Chondrocyte (in vitro differentiated cells): ENCODE measurements at places on chromosomes 1 and 21.

GRCh38 chr1:45846931-45847330 is 43.5 kb downstream of the MAST2 start:
- no peaks in the 10 kb centered on the region for H3K27me3 ChIP-seq
- H3K4me3 ChIP-seq, result no peak overlapping the region
- H3K27ac ChIP-seq, result peak overlapping the region; percentile 53
- peaks cover 19% of the 10 kb centered on the region for H3K4me1 ChIP-seq
- DNase-seq, result no peak
- peaks cover 13% of the 10 kb centered on the region for H3K36me3 ChIP-seq

DNA sequence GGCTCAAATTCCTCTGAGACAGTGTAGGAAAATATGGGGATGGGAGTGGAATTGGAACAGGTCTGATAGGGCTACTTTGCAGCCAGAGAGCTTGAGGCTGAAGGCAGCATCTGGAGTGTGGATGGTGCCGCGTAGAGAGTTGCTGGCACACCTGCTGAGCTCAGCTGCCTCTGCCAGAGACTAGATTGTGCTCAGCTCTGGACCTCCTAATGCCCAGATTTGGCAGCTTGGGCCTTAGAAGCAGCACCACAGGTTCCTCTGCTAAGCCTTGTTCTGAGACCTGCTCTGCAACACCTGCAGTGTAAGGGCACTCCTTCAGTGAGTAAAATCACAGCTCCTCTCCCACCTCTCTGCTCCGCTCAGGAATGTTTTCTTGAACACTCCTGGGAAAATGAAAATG is 23.3 kb downstream of the ACOT11 start:
- peaks cover 27% of the 10 kb centered on the region for H3K4me1 ChIP-seq
- no peak overlapping the region for H3K27ac ChIP-seq
- H3K36me3 ChIP-seq, result no peaks in the 10 kb centered on the region
- no peak for DNase-seq
- H3K4me3 ChIP-seq, result no peak overlapping the region
- no peaks in the 10 kb centered on the region for H3K27me3 ChIP-seq

DNA sequence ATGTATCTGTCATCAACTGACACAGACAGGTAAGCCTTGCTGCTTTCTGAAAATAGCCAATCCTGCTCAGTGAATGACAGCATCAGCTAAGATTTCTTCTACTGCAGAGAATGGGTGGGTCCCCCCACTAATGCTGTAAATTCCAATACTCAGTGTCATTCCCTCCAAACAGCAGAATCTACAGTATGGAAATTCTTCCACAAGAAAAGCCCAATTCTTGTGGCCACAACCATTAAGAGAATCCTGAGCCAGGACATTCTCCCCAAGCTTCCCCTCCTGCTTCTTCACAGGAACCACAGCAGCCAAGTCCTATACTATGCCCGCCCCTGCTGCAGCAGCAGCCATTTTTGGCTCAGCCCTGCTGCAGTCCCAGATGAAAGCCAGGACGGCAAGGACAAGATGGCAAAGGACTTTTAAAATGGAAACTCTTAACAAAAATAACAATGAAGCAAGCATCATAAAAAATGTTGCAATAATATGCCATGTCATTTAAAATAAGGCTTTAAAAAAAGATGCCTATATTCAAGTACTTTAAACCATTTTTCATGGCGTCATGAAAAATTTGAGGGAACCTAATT is 26.8 kb downstream of the EIF4G3 start:
- H3K4me1 ChIP-seq, result peaks cover 34% of the 10 kb centered on the region
- peak overlapping the region; percentile 98 for H3K27ac ChIP-seq
- H3K36me3 ChIP-seq, result no peaks in the 10 kb centered on the region
- no peaks in the 10 kb centered on the region for H3K27me3 ChIP-seq
- no peak for DNase-seq
- H3K4me3 ChIP-seq, result peak overlapping the region; percentile 54

- peak overlapping the region; percentile 100 for H3K27ac ChIP-seq
- peaks cover 36% of the 10 kb centered on the region for H3K4me1 ChIP-seq
- H3K4me3 ChIP-seq, result peak overlapping the region; percentile 98
- no peaks in the 10 kb centered on the region for H3K27me3 ChIP-seq
- H3K36me3 ChIP-seq, result peaks cover 2% of the 10 kb centered on the region
Observed at GRCh38 chr1:32818804-32819541, 1.5 kb downstream of the S100PBP start.

GRCh38 chr1:218665221-218665620 is 320.1 kb downstream of the TGFB2 start:
- peak overlapping the region; percentile 23 for H3K4me3 ChIP-seq
- H3K4me1 ChIP-seq, result peaks cover 56% of the 10 kb centered on the region
- H3K27ac ChIP-seq, result peak overlapping the region; percentile 88
- DNase-seq, result no peak
- peaks cover 6% of the 10 kb centered on the region for H3K36me3 ChIP-seq
- H3K27me3 ChIP-seq, result no peaks in the 10 kb centered on the region

GRCh38 chr1:194277927-194278326 is 1091.5 kb upstream of the B3GALT2 start:
- no peaks in the 10 kb centered on the region for H3K36me3 ChIP-seq
- H3K4me3 ChIP-seq, result no peak overlapping the region
- H3K27me3 ChIP-seq, result no peaks in the 10 kb centered on the region

GRCh38 chr1:85830837-85831236 is 122.6 kb upstream of the ZNHIT6 start:
- H3K27me3 ChIP-seq, result peaks cover 2% of the 10 kb centered on the region
- no peak overlapping the region for H3K4me3 ChIP-seq
- H3K27ac ChIP-seq, result no peak overlapping the region

- H3K27ac ChIP-seq, result no peak overlapping the region
- H3K27me3 ChIP-seq, result no peaks in the 10 kb centered on the region
- DNase-seq, result no peak
- no peaks in the 10 kb centered on the region for H3K36me3 ChIP-seq
- H3K4me1 ChIP-seq, result peaks cover 18% of the 10 kb centered on the region
- no peak overlapping the region for H3K4me3 ChIP-seq
Observed at GRCh38 chr1:246308533-246309075, 198.5 kb downstream of the SMYD3 start.

GRCh38 chr1:57470036-57470435 is 46.2 kb upstream of the DAB1 start:
- H3K27me3 ChIP-seq, result no peaks in the 10 kb centered on the region
- H3K36me3 ChIP-seq, result no peaks in the 10 kb centered on the region
- H3K4me1 ChIP-seq, result peaks cover 50% of the 10 kb centered on the region
- no peak overlapping the region for H3K27ac ChIP-seq

DNA sequence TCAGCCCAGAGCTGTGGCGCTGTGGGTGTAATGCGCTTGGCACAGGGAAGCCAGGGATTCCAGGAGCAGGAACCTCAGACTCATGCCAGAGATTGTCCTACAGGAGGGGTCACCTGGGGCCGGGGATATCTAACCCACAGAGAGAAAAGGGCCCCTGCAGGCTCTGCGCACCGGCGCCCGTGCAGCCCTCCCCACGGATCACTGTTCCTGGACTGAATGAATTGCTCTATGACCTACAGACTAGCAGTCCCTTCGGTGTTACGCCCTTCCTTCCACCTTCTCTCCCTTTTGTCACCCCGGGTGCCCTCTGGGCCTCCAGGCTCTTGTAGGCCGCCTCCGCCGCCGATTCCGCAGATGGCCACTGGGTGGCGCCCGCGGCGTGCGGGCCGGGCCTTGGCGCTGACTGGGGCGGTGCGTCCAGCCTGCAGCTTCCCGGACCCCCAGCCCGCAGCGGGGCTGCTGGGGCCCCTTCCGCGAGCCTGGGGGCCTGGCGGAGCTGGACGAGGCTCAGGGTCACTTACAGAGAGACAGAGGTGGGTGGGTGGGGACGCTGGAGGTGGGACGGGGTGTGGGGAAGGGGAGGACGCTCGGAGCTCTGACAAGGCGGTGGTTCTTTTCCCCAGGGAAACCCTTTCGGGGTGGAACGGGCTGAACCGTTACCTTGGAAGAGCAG is 101.3 kb downstream of the IER5 start:
- H3K4me1 ChIP-seq, result peaks cover 3% of the 10 kb centered on the region
- DNase-seq, result no peak
- peaks cover 1% of the 10 kb centered on the region for H3K36me3 ChIP-seq
- H3K4me3 ChIP-seq, result peak overlapping the region; percentile 22
- H3K27me3 ChIP-seq, result peaks cover 53% of the 10 kb centered on the region

DNA sequence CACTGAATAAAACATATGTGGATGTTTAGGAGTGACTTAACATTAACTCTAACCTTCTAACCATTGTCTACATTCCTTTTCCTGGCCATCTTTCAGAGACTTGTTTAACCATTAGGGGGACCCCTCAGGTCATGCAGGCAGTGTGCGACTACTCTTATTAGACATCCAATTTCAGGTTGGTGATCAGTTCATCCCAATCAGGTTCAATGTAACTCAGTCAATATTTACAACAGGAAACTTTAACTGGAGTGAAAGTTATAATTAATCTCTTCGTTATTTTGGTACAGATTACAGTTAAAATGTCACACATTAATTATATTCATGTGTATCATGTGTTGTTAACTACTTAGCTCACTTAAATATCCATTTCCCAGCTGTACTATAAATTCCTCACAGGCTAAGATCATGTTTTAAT is 68.8 kb upstream of the RGS1 start:
- H3K4me3 ChIP-seq, result no peak overlapping the region
- no peaks in the 10 kb centered on the region for H3K36me3 ChIP-seq
- DNase-seq, result no peak
- H3K4me1 ChIP-seq, result no peaks in the 10 kb centered on the region
- H3K27ac ChIP-seq, result no peak overlapping the region
- H3K27me3 ChIP-seq, result no peaks in the 10 kb centered on the region

DNA sequence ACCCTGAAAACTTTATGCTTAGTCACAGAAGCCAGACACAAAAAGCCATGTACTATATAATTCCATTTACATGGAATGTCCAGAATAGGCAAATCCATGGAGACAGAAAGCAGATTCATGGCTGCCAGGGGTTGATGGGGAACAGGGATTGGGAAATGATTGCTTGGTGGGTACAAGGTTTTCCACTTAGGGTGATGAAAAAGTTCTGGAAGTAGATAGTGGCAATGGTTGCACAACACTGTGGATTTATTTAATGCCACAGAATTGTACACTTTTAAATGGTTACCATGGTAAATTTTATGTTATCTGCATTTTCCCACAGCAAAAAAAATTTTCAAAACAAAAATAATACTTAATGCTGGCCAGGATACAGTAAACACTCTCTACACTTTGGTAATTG is 40.6 kb downstream of the ENAH start:
- no peak overlapping the region for H3K4me3 ChIP-seq
- no peaks in the 10 kb centered on the region for H3K36me3 ChIP-seq
- H3K27me3 ChIP-seq, result no peaks in the 10 kb centered on the region
- peak overlapping the region; percentile 82 for H3K27ac ChIP-seq

DNA sequence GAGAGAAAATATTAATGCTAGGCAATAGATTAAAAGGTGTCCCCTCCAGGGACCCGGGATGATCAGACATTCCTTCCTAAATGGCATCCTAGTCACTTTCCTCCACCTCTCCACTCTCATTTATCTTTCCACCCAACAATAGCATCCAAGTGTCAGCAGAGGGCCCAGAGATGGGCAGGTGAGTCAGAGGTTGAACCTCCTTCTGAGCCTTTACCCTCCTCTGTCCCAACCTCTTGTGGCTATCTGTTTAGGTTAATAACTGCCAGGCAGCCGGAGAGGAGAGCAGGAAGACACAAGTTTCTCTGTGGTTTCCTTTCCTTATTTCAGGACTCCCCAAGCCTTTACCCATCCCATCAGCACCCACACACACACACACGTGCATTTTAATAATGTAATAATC is 4.1 kb downstream of the GJA5 start:
- H3K4me1 ChIP-seq, result peaks cover 24% of the 10 kb centered on the region
- DNase-seq, result no peak
- no peak overlapping the region for H3K27ac ChIP-seq

DNA sequence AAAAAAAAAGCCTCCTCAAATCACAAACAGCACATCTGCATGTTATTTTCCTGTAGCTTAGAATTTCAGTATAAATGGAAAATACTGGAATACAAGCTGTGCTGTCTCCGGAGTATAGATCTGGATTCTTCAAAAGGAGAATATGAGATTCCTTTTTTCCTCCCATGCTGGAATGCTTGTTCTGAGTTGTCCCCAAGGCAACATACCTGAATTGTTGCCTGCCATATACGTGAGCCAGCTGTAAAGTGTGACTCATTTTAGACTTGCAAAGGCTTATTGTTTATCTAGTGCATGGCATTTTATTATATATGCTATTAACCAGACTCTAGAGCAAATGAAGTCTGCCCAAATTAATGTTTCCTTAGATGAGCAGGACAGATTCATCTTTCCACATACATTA is 95.0 kb upstream of the C1orf105 start:
- H3K4me3 ChIP-seq, result no peak overlapping the region
- H3K36me3 ChIP-seq, result peaks cover 5% of the 10 kb centered on the region
- no peak for DNase-seq
- no peaks in the 10 kb centered on the region for H3K27me3 ChIP-seq

DNA sequence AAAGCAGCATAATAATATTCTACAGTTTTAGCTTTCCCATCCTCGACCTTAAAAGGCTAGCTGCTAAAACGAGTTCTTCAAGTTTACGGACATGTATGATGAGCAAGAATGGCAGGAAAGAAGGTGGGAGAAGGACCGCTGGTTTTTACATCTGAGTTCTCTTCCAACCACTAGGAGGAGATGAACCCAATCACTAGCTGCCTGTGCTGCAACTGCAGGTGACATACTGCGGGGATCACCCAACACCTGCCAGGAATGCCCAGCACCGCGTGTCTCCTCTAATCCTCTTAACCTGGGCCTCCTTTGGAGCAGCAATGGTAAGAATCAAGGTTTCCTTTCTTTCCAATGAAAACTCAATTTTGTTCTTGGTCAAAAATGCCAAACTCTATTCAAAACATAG is 23.5 kb downstream of the TOR3A start:
- H3K4me1 ChIP-seq, result peaks cover 13% of the 10 kb centered on the region
- H3K36me3 ChIP-seq, result peaks cover 29% of the 10 kb centered on the region
- H3K27me3 ChIP-seq, result no peaks in the 10 kb centered on the region

- H3K4me3 ChIP-seq, result no peak overlapping the region
- no peaks in the 10 kb centered on the region for H3K36me3 ChIP-seq
- no peaks in the 10 kb centered on the region for H3K4me1 ChIP-seq
- H3K27ac ChIP-seq, result no peak overlapping the region
- no peaks in the 10 kb centered on the region for H3K27me3 ChIP-seq
- no peak for DNase-seq
Observed at GRCh38 chr1:92927870-92928269, 33.4 kb downstream of the DIPK1A start.

DNA sequence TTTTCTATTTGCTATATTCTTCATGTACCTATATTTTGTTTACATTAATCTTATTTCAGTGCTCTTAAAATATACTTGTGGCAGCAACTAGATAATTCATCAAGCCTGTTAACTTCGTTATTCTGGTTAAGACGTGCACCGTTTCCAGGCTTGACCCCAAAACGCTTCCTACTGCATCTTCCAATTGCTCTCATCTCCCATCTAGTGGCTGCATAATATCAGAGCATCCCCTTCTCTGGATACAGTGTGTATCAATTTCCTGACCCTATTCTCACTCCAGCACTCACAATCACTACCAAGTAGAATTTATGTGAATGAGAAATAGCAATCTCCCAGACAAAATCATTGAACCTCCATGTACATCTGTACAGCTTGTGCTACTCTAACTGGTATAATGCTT is 1280.3 kb upstream of the B3GALT2 start:
- H3K4me3 ChIP-seq, result no peak overlapping the region
- no peaks in the 10 kb centered on the region for H3K27me3 ChIP-seq
- no peak for DNase-seq
- no peaks in the 10 kb centered on the region for H3K36me3 ChIP-seq

GRCh38 chr1:240314845-240315801 is 223.4 kb downstream of the FMN2 start:
- no peak for DNase-seq
- H3K4me1 ChIP-seq, result peaks cover 17% of the 10 kb centered on the region
- no peaks in the 10 kb centered on the region for H3K27me3 ChIP-seq
- no peak overlapping the region for H3K4me3 ChIP-seq
